ENCODE measurements at places on chromosomes 11 and 22.

GRCh38 chr11:109526931-109527330 lies 104.9 kb downstream of the C11orf87 start:
- DNase-seq, result no peak

DNA sequence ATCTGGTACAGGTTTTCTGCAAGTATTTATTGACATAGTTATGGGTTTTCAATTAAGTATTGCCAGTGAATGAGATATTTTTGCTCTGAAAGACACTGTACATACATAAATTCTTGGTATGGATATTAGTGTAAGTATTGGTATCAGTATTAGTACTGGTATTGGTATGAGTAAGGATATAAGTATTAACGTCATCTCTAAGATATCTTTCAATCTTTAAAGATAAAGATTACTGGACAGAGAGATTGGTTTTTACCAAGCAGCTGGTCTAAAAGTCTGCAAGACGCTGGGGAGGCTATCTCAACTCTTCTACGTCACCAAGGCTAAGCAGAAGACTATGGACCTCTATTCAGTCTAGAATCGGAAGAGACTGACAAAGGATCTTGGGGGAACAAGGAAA lies 234.5 kb downstream of the NXPE2 start:
- DNase-seq, result no peak

DNA sequence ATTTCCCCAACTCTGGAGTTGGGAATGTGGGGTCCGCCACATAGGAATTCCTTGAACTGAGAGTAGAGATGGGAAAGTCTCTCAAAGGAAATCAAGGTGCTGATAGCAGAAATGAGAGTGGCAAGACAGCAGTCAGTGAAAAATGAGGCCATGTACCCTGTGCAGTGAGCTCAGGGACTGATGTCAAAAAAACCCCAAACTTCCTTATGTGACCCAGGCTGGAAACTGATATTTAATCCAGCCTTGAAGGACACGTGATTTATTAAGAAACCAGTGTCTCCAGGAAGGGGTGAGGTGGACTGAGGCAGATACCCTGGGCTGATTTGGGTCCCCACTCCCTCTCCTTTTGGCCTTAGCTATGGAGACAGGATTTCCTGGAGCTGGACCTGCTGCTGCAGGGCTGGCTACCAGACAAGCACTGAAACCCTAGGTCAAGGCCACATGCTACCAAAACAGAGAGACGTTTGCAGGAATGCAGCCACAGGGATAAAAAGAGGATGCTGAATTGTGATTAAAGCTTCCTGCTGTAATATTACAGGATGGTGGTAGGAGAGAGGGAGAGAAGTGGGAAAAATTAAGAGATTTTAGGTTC lies 25.3 kb upstream of the FCHSD2 start:
- no peak for DNase-seq

DNA sequence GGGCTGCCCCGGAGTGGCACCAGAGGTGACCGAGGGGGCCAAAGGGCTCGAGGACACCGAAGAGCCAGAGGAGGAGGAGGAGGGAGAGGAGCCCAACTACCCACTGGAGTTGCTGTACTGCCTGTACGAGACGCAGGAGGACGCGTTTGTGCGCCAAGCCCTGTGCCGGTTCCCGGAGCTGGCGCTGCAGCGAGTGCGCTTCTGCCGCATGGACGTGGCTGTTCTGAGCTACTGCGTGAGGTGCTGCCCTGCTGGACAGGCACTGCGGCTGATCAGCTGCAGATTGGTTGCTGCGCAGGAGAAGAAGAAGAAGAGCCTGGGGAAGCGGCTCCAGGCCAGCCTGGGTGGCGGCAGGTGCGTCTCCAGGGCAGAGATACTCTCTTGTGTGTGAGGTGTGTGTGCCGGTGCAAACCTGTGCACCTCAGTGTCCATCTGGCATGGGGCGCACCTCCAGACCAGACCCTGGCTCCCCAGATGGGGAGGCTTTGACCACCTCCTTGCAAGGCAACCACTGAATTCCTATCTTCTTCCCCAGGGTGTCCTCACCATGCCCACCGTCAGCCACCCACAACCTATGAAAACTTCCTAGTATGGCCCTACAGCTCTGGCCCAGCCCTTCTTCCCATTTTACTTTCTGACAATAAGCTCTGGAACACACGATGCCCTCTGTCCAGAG lies 3.4 kb downstream of the NLRP6 start:
- DNase-seq, result no peak

DNA sequence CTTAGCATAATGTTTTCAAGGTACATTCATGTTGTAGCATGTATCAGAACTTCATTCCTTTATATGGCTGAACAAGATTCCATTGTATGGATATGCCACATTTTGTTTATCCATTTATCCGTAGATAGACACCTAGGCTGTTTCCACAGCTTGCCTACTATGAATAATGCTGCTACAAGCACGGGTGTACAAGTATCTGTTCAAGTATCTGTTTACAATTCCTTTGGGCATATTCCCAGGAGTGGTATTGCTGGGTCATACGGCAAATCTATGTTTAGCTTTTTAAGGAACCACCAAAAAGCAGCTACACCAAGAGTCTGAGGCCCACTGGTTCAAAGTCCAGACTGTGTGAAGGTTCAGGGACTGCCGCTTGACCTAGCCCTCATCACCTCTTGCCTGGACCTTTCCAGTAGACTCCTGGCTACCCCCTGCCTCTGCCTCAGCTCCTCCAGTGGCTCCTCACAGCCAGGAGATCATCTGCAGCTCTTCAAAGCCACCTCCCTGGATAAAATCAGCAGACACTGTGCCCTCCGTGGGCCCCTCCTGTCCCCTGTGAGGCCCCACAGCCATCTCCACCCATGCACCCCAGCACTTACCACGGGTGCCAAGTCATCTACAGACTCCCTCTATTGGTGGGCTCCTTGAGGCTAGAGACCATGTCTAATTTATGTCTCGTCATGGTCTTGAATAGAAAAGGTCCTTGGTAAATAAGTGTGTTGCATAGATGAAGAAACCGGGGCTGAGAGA lies 160.3 kb downstream of the MN1 start:
- DNase-seq, result no peak

GRCh38 chr11:27397624-27398399 lies 34.8 kb upstream of the CCDC34 start:
- no peak for DNase-seq

- DNase-seq, result no peak
Measured at GRCh38 chr11:6405052-6405667, 13.7 kb downstream of the APBB1 start.

DNA sequence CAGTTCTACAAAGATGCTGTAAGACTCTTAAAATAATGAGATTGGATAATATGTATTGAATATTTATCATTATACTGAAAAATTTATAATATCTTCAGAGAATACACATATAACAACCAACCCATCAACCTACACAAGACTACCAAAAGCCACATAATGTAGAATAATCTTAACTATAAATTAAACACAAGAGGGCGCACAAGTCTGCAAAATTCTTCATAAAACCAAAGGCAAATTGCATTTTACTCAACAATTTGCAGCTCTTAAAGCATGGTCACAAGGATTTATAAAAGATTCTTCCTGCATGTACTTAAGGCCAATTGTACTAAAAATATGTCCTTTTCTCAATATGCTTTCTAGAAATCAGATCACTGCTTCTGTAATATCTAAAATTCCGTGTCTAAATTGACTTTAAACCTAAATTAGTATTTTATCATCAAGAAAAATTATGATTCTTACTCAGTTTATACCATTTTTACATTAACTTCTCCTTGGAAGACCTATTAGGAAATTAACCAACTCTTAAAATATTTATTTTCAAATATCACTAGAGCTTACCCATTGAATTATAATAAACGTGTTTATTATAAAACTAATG lies 79.0 kb downstream of the TTC28 start:
- DNase-seq, result no peak

DNA sequence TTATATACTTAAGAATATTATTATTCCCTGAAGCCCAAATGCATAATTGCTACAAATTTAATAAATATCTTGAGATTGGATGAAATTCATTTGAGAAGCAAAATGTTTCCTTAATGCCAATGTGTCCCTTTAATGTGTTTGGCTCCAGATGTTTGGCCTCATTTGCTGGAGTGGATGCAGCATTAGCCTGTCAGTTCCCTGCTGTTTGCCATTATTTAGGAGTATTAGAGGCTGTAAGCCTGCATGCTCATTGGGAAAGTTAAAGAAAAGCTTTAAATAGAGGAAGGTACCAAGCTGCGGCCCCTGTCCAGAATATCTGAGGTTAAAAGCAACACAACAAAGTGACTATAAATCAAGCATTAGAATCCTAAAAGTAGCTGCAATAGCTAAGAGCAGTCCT lies 54.8 kb upstream of the PITPNB start:
- DNase-seq, result no peak

DNA sequence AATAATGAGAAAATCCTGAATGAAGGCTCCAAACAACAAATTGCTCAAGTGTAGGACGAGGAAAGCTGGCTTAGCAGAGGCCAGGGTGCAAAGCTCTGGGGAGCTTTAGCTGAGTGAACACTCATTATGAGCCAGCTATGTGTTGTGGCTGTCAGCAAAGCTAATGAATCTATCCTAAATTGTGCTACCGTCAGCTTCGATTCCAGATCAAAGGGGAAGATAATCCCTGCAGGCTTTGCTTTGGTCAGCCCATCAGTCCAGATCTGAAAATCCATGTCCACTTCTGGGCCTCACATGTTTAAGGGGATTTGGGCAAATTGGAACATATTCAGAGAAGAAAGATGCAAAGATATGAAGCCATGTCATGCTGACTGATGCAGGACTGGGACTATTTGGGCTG lies 180.9 kb upstream of the ZBED5 start:
- no peak for DNase-seq

DNA sequence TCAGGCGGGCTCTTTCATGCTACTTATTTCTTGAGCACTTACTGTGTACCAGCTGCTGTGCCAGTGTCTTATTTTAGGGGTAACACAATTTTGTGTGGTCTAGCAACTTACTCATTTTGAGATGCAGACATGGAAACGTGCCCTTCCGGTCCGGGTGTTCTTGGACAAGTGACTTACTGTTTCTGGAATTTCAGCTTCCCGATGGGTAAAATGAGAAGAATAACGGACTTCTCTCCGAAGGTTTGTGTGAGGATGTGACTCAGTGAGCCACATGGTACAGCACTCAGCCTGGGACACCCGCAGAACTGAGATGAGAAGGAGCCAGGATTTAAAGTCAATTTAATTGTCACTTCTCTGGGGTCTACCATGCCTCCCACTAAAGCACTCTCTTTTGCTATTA lies 114.5 kb upstream of the SYT13 start:
- no peak for DNase-seq

DNA sequence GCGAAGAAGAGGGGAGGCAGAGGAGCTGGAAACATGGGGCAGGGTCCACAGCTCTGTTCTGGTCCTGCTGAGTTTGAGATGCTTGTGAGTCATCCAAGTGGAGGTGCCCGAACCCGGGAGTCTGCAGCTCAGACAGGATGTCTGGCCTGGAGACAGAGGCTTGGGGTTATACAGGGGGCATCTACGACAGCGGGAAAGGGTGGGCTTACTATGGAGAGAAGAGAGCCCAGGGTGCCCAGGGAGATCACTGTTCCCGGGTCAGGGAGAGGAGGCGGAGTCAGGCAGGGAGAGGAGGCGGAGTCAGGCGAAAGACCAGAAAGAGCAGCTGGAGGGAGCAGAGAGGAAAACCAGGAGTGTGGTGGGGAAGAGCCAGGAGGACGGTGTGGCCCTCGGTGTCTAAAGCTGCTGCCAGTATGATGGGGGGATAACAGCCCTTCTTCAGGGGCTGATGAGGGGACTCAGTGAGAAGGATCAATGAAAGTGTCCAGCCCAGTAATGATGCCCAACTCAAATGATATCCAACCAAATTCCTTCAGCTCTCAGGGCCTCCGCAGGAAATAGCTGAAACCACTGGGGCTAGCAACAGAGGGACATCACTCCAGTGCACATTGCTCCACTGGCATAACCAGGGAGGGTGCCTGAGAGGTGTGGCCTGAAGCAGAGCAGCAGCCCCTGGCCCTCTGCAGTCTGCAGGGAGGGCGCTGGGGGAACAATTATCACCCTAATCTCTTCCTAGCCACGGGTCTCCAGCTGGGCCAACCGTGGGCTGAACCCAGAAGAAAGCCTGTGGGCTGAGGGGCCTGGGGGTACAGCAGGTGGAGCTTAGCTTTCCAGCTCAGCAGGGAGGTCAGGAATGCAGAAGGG lies 2.6 kb upstream of the LTBP3 start:
- DNase-seq, result no peak

DNA sequence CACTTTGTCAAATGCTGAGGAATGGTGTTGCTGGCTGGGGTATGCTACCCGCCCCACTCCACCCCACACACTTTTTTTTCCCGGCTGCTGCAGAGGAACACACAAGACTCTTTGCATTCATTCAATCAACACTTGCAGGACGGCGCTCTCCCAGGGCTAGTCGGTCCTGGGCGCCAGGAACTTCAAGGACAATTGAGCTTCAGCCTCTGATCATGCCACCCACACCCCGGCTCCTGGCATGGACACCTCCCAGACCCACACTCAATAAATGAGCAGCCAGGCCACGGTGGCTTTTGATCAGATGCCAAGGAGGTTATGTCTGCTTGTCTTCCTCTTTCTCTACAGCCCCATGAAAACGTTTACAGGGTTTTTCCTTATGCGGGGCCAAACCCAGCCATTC lies 19.8 kb downstream of the TPST2 start:
- DNase-seq, result no peak

GRCh38 chr22:25987948-25988347 lies 181.3 kb upstream of the SEZ6L start:
- no peak for DNase-seq

DNA sequence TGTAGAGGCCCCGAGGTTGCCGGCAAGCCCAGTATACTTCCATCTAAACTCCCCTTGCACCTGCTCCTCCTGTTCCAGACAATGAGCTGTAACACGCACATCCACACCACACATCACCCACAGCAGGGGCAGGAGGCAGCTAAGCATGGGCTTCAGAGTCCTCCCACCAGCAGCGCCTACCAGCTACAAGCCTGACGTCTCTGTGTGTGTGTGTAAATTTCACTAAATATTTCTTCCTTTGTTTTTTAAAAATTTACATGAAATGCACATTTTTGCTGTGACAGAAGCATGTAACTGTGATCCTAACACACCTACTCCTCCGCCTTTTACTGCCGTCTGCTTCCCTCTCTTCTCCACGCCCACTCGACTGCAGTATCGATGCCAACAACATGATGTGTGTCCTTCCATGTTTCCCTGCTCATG lies 29.4 kb upstream of the PACSIN2 start:
- DNase-seq, result no peak

DNA sequence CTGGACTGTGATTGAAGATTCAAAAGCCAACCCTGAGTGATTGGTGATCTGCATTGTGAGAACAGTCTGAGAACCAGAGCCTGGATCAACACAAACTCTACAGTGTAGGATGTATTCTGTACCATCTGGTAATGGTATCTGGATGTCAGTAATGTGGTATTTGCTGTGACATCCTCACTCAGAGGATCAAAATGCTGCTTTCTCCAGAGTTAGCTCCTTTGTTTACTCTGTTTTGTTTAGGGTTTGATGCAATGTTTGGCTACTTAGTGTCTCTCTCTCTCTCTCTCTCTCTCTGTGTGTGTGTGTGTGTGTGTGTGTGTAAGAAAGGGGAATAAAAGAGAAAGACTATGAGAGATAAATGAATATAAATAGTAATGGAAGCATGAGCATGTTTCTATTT lies 24.3 kb downstream of the CASP4 start:
- no peak for DNase-seq
